SK-N-DZ (cell line): ENCODE measurements at places on chromosomes 11 and 22.

DNA sequence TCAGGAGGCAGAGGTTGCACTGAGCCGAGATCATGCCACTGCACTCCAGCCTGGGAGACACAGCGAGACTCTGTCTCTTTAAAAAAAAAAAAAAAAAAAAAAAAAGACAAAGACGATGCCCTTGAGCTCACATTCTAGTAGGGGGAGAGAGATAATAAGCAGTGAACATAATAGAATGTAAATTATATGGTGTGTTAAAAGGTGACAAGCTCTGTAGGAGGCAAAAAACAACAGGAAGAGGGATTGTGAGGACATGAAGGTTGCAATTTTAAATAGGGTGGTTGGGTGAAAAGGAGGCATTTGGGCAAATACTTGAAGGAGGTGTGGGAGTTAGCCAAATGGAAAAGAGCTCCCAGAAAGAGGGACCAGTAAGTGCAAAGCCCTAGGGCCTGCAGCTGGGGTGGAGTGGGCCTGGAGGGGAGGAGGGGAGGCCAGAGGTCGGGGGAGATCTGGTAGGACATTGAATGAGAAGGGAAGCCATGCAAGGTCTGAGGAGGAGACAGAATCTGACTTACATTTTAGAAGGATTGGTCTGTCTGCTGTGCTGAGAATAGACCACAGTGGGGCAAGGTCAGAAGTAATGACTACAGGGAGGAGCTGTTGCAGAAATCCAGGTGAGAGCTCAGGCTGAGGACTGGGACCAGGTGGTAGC is 26.6 kb downstream of the P2RY2 start:
- DNase-seq, result no peak

GRCh38 chr11:22769081-22769480 is 60.5 kb downstream of the SVIP start:
- DNase-seq, result no peak

DNA sequence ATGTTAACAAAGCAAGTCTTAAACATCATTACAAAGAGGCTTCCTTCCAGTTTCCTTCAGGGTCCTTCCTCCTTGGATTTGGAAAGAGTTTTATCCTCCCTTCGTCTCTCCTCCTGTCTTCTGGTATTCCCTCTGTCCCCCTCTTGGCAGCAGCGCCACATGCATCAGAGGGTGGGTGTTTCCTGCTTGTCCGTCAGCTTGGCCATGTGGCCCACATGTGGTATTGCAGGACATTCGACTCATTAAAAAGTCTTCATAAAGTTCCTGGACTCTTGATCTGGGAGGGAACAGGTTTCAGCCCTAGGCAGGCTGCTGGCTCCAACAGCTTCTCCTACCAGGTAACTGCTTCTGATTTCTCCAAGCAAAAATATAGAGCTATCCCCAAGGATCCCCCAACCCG is 189.8 kb downstream of the CSNK2A3 start:
- no peak for DNase-seq

GRCh38 chr11:120079750-120080610 is 57.9 kb downstream of the TRIM29 start:
- no peak for DNase-seq

- DNase-seq, result no peak
These were observed 34.6 kb downstream of the ASCL2 start for GRCh38 chr11:2235588-2236326.

- no peak for DNase-seq
These were observed 542.9 kb downstream of the MN1 start for GRCh38 chr22:27258616-27259172.

DNA sequence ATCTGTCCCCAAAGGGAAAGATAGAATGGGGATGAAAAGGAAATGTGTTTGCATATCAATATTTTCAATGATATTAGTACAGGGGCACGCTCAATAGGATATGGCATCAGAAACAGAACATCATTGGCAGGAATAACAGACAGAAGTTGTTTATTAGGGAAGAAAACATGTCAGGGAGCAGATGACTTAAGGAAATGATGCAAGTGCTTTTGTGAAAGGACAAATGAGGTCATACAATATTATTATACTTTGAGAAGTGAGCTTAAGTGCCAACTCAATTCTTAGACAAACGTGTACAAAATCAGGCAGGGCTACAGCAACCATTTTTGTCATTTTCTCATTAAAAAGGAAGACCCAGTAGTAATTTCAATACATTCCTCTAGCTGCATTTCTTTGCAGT is 388.4 kb downstream of the SOX6 start:
- no peak for DNase-seq

- DNase-seq, result no peak
These were observed 8.5 kb upstream of the ARFGAP3 start for GRCh38 chr22:42865536-42865935.
